HCT116 (cell line): ENCODE measurements at places on chromosomes 12 and 14. TPM values are rescaled to one million over a fixed set of nuclear protein-coding genes. Genes with fewer than 3 reads are reported as not detected.

Gene RGS6
- 4.7 TPM for total RNA-seq

Gene AQP6
- total RNA-seq, result not detected

Gene UTP20
- 19.3 TPM for total RNA-seq

Gene SMIM41
- not detected for total RNA-seq

Gene MYO1H
- total RNA-seq, result not detected

Gene BCAT1
- 0.74 TPM for total RNA-seq

Gene OVCH1
- total RNA-seq, result not detected

Gene KITLG
- total RNA-seq, result 570 TPM

Gene KRT6C
- total RNA-seq, result not detected

Gene TOMM20L
- not detected for total RNA-seq

Gene TTLL5
- 26.2 TPM for total RNA-seq

Gene NFATC4
- 7.6 TPM for total RNA-seq

Gene KMT2D
- total RNA-seq, result 71.3 TPM

Gene ASPG
- total RNA-seq, result not detected

Gene IFNG
- 0.44 TPM for total RNA-seq

Gene EXOC5
- 54.2 TPM for total RNA-seq

Gene JDP2
- total RNA-seq, result 25.4 TPM

Gene ACSS3
- 0.30 TPM for total RNA-seq

Gene GPR132
- total RNA-seq, result 0.10 TPM

Gene SDSL
- total RNA-seq, result 19.1 TPM

Gene RPGRIP1
- not detected for total RNA-seq

Gene GPRC5D
- total RNA-seq, result not detected

Gene ANAPC5
- 112 TPM for total RNA-seq

Gene NGB
- not detected for total RNA-seq

Gene KLHL33
- 0.05 TPM for total RNA-seq

Gene BCL2L2
- 25.5 TPM for total RNA-seq
